Stimulated activated CD4-positive, alpha-beta T cell treated with anti-CD3 and anti-CD28 coated beads, Interleukin-1b, Interleukin-23, amount 100 ng/mL, for 1 hour (primary cell): ENCODE measurements at places on chromosomes 6 and 20.

DNA sequence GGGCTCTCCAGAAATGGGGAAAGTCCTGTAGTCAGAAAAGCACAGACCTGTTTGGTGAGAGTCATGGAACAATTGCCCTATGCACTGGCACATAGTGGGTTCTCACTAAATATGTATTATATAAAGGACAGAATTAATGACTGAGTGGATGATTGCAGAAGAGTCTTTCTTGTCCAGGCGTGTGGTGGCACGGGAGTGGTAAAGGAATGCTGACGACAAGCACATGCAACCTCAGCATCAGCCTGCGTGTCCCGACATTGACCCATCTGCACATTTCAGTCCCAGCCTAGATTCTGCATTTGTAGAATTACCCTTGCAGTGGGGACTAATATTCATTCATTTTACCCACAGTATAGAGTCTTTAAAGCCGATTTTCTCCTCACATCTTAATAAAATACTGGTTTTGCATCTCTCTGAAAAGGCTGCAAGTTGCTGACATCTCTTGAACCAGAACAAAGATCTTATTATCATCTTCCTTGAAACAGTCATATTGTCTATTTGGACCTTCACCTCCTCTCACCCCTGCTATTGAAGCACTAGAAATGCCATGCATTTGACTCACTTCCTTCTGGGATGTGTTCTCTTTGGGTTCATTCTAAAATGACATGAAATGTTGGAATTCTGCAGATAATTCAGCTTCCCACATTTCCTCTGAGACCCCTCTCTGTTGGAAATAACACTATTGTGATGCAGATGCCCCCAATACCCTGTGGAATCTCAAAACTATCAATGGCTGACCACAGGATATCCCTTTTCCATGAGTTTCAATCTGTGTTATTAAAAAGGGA lies 883.6 kb upstream of the FLRT3 start:
- DNase-seq: no peak

- DNase-seq: no peak
Measured at GRCh38 chr6:36692220-36692619, 5.4 kb upstream of the RAB44 start.

GRCh38 chr6:118468682-118469465 lies 79.2 kb upstream of the PLN start:
- no peak for DNase-seq

DNA sequence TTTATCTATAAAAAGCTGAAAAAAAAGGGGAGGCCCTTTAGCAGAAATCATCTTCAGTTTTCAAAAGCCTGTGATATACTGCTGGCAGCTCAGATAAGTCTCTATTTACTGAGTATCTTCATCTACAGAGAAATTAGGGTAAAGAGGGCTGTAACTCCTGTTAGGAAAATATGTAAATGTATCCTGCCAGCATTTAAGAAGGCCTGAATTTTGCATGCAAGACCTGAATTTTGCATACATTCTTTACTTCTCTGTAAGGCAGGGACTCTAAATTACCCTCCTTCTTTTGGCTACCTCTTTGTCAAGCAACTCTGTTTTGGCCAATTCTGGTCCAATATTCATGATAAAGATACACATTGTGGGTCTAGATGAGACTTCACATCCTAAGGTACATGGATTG lies 150.6 kb upstream of the SPACA1 start:
- DNase-seq: no peak

DNA sequence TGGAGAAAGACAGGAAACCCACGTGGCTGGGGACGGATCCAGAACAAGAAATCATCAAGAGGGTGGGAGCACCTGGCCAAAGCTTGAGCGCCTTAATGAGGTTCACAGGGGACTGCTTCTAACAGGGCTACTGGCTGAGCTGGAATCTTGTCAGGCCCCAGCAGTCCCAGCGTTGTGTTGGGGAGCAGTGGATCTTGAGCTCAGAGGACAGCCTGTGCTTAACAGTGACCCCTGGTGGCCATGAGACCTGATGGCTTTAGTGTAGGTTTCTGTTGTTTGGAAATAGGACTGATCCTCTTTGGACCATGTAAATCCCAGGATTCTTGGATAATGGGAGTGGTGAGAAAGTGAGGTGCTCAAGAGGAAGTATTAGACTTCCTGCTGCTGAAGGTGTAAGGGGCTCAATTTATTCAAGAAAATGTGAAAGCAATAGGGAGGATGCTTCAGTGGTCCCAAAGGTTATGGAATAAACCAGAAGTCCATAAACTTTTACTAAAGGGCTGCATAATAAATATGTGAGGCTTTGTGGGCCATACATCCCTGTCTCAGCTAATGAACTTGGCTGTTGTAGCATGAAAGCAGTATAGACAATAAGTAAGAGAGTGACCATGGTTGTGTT lies 216.2 kb downstream of the NFATC2 start:
- peak; percentile 9 for DNase-seq

DNA sequence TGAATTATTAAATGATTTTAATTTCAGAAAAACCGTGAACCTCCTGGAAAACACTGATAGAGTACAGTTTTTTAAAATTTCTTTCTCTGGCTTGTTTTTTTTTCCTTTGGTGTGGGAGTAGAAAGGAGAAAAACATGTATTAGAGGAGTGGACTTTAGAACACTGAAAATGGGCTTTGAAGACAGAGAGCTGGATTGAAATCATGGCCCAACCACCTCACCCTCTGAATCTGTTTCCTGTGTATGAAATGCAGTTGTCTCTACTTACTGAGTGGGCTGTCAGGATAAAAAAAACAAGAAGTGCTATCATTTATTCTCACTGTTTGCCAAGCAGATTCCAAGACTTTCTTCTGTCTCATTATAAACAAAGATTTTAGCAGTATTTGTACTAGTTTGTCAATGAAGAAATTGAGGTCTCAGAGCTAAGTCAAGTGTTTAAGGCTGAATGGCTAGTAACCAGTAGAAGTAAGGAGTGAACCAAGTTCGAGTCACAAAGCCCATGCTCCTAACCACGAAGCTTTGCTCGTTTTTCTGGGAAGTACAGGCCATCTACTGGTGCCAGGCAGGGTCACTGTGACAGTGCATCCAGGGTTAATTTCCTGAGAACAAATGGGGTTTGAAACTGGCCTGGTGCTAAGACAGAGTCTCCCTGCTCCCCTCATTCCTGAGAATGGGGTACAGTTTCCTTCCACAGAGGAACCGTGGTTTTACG lies 256.4 kb downstream of the TMEM242 start:
- no peak for DNase-seq

DNA sequence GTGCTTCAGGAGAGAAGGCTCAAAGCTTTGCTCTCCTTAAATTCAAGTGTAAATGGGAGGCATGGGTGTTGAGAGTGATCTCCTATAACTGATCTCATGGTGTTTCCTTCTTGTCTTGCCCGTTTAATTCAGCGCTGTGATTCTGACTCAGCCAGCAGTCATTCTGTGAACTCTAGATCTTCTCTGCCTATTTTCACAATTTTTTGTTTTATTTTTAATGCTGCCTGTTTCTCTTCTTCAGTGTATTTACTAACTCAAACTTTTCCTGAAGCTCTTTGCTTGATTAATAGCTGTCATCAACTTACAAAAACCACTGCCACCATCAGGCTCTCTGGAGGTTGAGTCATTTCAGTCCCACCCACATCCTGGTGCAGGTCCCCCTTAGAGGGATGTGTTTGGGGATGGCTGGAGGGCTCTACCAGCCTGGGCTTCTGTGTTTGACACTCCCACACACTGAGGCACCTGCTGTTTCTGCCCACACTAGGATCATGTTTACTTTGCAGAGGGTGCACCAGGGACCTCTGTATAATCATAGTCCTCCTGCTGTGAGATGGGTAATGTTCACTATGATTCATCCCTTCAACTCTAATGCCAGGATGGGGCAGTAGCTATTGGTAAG lies 94.0 kb downstream of the SHLD1 start:
- peak; percentile 16 for DNase-seq

DNA sequence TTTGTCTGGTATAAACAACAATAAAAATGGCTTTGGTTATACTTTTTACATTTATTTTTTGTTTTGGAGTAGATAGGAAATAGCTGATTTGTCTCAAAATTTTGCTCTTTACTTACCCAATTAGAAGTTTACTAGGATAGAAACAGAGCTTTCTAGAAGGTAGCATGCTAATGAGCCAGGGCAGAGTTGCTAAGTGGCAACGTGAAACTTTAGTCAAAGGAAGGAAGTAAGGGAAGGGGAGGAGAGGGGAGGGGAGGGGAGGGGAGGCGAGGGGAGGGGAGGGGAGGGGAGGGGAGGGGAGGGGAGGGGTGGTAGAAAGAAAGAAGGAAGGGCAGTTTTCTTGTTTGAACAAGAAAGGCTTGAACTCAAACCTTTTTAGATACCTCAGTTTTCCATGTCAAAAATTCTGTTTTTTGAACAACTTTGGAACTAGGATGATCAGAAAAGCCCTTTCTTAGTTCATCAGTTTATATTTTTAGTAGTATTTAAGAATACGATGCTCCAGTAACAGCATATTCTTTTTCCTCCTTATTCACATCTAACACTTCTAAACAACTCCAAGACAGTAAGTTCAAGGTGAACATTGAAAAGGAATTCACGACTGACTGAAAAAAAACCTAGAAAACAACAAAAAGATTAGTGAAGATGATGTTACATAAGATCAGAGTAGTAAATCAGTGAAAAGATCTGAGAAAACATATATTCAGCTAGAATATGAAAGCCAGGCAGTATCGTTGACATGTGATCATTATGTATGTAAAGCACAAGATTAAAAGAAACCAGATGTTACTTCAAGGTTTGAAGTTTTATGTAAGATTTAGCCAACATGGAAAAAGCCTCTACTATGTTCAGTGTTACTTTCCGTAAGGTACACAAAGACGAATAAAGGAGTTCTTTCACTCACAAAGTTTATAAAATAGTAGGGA lies 263.4 kb downstream of the ARHGAP18 start:
- no peak for DNase-seq

- DNase-seq: no peak
Measured at GRCh38 chr6:30914854-30915590, 984 bp downstream of the VARS2 start.

DNA sequence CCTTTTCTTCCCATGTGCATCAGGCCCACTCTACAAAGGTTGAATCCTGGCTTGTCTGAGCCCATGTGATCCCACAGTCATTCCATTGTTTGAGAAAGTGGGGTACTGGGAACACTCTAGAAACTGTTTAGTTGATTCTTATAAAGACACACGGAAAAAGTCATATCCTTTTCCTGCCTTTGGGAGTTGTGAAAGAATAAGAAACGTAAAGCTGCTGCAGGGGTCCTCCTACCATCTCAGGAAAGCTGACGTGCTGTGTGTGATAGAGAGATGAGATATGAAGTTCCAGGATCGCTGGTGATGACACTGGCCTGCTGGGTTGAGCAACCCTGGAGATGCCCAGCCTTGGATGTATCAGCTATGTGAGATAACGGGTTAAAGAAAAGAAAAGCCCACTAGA lies 21.3 kb upstream of the HLA-DRB5 start:
- DNase-seq: no peak

GRCh38 chr6:141401168-141401567 lies 731.6 kb upstream of the GJE1 start:
- no peak for DNase-seq

DNA sequence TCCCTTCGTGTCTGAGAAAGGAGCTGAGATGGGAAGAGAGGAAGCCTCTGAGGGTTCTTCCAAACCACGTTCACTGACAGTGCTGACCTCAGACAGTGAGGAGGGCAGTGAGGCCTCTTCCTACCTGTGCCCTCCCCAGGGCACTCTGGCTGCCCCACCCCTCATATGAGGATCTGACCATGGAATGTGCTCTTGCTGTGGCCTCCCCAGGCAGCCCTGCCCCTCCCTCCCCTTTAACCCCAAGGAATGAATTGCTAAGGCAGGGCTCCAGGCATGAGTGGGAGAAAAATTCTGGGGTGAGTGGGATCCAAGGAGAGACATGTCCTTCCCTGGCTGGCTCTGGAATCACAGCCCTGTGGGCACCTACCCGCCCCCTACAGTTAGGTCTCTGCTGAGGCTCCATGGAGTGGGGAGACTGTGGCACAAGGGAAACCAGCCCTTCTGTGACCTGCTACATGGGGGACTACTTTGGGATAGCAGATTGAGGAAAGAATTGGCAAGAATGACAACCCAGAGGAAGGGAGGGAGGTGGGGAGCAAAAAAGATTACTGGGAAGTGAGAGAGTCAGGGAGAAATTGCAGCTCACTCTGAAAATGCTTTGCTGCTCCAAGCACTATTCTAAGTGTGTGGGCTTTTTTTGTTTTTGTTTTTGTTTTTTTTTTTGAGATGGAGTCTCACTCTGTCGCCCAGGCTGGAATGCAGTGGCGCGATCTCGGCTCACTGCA lies 29.4 kb downstream of the TNXB start:
- no peak for DNase-seq

GRCh38 chr20:14142171-14142570 lies 146.9 kb downstream of the MACROD2 start:
- DNase-seq: no peak

GRCh38 chr6:106988664-106989063 lies 14.1 kb upstream of the CD24 start:
- no peak for DNase-seq

DNA sequence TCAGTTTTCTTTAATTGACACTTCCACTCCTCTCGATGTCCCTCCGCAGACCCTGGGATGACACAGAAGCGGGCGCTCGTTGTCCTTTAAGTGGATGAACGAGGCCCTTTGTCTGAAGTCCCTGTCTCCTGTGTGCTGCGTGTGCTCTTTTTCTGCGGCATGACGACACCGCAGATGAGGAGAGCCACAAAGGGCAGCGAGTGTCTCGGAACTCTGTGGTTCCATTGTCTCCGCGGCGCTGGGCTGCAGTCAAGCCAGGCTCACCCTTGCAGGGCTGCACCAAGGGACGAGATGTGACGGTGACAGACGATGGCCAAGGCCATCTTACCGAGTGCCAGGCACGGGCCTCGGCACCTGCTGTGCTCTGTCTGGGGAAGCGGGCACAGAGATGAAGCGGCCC lies 10.6 kb downstream of the PRR18 start:
- DNase-seq: no peak

- DNase-seq: no peak
Measured at GRCh38 chr20:20235681-20236080, 132.2 kb upstream of the INSM1 start.

DNA sequence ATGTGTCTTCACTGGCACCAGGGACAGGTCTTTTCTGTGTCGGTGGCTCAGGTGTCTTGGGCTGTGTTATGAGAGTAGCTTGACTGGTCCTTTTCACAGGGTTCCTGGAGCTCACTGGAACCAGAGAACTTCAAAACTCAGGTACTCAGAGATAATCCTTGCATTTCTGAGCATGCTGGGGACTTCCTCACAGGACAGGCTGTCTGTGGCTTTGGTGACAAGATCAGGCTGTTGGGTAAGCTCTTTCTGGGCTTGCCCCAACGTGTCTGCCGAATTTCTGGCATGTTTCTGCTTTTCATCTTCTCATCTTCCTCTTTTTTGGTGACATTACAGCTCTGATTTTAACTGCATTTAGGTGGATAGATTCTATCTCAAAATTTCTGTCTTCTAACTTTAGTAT lies 270.0 kb downstream of the CDH26 start:
- DNase-seq: no peak

- no peak for DNase-seq
Measured at GRCh38 chr6:83590416-83590815, 78.1 kb downstream of the PRSS35 start.

- no peak for DNase-seq
Measured at GRCh38 chr6:21665392-21666200, 72.0 kb downstream of the SOX4 start.
